ENCODE measurements at places on chromosomes 7 and 10. TPM values are rescaled to one million over a fixed set of nuclear protein-coding genes. Genes with fewer than 3 reads are reported as not detected.

DNA sequence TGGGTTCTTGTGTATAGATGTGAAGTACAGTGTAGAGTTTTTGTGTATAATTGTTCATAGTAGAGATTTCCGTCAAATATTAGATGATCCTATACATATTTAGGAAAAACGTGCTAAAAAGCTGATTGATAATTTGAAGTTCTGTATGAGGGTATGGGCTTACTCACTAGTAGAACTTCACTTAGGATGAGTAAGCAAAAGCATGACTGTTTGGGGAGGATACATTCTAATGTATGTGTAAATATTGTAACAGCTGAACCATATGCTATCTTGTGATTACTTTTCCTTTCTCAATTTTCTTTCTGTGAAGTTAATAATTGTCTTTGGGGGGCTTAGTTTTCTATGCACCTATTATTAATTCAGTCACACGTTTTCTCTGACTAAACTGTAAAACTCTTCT is 53.2 kb upstream of the PDK4 start:
- no peak for DNase-seq

DNA sequence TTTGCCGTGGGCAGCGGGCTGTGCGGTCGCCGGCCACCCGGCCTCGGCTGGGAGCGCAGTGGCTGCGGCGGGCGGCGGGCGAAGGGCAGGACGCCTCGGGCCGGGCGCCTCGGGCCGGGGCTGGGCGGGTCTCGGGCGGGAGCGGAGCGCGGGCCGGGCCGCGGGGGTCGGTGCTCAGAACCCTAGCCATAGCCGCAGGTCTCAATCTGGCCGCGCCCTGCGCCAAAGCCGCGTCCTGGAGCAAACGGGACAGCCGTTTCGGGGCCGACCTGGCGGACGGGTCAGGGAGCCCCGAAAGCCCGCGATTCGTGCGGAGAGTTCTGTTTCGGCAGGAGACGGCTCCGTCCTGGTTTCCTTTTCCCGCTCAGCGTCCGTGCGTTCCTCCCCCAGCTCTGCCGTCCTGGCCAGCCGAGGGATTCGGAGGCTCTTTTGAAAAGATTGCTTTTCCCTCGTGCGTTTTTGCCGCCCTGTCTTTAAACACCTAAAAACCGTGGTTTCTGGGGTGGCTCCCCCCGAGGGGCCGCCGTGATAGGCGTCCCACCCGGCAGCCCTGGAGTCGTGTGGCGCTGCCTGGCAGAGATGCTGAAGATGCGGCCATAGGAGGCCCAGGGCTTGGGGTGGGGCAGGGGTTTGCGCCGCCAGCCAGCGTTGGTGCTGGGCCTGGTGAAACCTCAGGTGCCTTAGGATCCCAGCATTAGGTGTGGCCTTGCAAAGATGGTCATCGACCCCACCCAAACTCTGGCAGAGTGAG is 727 bp downstream of the RET start:
- DNase-seq = no peak

DNA sequence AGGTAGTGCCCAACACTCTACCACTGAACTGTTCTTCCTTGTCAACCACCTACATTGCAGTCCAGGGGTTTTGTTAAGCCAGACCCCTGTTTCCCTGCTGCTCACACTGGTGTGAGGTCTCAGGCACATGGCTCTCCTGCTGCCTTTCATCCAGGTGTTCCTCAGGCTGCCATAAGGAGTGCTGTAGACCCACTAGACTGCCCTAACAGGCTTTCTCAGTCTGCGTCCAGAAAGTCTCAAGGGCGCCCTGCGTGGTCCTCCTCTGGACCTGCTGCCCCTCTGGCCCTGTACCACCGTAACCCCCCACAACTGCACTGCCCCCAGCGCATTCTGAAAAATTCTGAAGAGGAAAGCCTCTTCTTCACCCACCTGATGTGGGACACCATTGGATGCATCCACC is 225.7 kb upstream of the ANKRD30A start:
- DNase-seq = no peak

- no peak for DNase-seq
Observed at GRCh38 chr10:26938578-26938977, 77.8 kb upstream of the ABI1 start.

GRCh38 chr7:22730921-22731654 is 4.1 kb downstream of the IL6 start:
- no peak for DNase-seq

DNA sequence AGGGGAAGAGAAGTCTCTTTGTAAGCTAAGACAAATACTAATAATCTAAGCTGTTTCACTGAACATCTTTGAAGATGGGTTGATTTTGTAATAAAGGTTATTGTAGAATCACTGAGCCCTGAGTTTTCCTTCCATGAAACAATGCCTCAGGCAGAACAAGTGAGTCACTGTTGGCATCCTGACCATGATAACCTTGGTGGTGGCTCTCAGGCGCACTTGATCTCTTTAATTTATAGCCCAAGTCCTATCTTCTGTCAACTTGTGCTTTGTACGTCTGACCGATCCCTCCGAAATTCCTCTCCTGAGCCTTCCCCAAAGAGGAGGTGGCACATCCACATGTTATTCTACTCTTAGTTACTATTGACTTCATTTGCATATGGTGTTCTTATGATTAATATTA is 812.9 kb downstream of the REEP3 start:
- DNase-seq = no peak

- no peak for DNase-seq
Observed at GRCh38 chr10:77182803-77183202, 454.8 kb downstream of the KCNMA1 start.

Gene SLC18A3
- polyA plus RNA-seq = not detected

Gene PLXDC2
- 32.4 TPM for polyA plus RNA-seq

Gene CALML3
- polyA plus RNA-seq = not detected

Gene ARF5
- 195 TPM for polyA plus RNA-seq

Measured in right renal cortex interstitium (tissue), 3 donors.